SHP77 (cell line): ENCODE measurements at places on chromosomes 2 and 18.

DNA sequence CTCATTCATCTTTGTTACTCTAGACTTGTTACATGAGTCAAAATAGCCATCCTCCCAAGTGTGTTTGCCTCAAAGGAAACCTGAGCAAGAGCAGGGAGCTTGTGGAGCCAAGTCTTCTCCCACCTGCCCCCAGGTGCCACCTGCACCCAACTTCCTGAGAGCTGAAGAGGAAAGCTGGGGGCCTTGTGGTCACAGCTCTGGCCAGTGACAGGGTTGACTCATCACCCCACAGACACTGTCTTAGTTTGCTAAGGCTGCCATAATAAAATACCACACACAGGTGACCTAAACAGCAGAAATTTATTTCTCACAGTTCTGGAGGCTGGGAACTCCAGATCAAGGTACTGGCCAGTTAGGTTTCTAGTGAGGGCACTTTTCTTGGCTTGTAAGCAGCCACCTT, 99.6 kb downstream of the TPGS2 start:
- DNase-seq = no peak

DNA sequence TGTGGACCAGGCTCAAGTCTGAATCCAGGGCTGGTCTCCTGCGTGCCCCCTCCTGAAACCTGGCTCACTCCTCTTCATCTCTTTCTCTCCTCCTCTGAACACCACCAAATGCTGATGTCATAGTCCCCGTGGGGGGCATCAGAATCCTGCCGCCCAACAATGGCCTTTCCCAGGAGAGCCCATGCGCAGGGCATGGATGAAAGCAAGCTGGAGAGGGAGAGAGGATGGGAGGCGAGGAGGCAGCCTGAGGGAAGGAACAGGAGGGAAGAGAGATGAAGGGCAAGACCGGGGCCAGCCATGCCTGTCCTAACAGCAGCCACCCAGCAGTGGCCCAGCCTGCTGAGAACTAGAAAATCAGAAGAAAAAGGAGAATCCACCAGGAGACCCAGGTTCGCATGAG, 22.3 kb upstream of the LPIN1 start:
- no peak for DNase-seq

- no peak for DNase-seq
Measured at GRCh38 chr2:169002161-169002738, 28.9 kb downstream of the ABCB11 start.

GRCh38 chr2:233807966-233808935, 30.1 kb downstream of the MROH2A start:
- DNase-seq = no peak

- no peak for DNase-seq
Measured at GRCh38 chr18:68428661-68429060, 286.2 kb downstream of the TMX3 start.

DNA sequence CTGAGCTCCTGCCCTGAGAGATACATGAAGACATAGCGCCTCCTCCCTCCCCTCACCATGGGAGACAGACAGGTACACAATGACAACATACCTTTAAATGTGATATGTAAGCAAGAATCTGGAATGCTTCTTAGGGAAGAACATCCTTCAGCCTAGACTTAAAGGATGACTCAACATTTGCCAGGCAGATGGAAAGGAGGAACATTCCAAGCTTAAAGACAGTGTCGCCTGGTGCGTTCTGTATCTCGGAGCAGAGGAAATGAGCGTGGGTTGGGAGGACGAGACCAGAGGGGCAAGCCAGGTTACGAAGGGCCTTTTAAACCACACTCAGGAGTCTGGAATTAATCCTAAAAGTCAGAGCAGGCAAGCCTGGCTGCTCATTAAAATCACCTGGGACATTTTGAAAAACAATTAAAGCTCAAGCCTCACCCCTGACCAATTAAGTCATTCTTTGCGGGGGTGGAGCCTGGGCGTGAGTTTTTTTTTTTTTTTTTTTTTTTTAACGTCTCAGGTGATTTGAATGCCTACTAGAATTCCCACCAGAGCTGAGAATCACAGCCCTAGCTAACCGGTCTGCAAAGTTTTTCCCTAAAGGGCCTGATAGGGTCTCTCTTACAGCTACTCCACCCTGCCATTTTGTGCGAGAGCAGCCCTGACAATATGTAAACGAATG, 131.2 kb upstream of the SEC11C start:
- DNase-seq = no peak

- DNase-seq = no peak
Measured at GRCh38 chr2:159026170-159026569, 57.7 kb downstream of the TANC1 start.

GRCh38 chr2:186068139-186068801, 329.7 kb downstream of the FSIP2 start:
- DNase-seq = no peak
